ENCODE measurements at places on chromosomes 5 and 9.
A peak's percentile ranks its signal among the peaks of the same experiment; 100 is the strongest.

- no peak for DNase-seq
Measured at GRCh38 chr9:84851935-84852585, 182.5 kb downstream of the NTRK2 start.

GRCh38 chr9:96294159-96294545 is 7.8 kb downstream of the HSD17B3 start:
- no peak for DNase-seq

- DNase-seq = no peak
Measured at GRCh38 chr5:107576736-107577393, 93.9 kb downstream of the EFNA5 start.

DNA sequence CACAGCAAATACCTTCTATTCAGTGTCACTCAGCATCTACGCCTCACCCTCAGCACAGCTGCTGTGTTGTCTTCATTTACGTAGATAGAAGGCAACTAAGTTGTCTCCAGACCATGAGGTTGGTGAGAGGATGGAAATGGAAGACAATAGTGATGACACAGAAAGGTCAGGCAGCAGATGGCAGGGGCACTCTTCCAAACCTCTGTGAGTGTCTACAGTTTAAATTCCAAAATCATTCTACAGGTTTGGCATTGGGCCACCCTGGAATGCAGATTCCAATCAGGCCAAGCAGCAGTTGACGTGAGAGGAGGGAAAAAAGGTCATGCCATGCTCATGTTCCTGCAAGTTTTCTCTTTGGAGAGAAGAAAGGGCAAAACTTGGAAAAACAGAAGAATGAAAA is 68.7 kb upstream of the ADAMTSL1 start:
- DNase-seq = no peak

DNA sequence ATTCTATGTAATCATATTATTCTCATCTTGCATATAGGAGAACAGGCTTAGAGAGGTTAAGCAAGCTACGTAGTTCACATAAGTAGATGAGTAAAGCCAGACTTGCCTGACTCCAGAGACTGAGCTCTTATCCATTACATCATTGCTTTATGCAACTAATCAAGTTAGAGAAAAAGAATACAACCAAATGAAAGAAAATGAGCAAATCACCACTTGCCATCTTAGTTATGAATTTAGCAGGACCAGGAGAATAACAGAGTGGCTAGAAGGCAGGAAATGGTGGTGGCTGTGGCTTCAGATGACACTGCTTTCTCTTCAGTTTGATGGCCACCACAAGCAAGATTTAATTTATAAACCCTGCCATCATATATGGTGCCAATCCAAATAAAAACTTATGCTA is 26.6 kb downstream of the POC5 start:
- no peak for DNase-seq

DNA sequence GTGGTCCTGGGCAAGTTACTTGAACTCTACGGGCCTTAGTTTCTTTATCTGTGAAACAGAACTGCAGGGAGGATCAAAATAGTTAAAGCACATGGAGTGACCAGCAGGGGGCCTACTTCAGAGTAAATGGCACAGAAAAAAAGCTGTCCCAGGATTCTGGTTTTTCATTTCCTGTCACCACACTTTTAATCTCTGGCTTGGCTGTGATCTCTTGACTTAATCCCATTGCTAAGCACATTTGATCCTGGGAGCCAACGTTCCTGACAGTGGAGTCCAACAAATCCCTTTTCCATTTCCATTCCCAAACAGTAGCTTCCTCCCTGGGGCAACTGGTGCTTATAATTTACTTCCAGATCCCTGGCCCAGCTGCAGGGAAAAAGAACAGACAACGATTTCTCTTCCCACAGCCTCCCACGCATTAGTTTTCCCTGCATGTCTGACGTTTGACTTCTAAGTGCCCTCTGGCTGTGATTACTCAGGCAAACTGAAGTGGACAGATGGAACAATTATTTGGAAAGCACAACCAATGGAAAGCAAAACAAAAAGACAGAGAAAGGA is 136.5 kb upstream of the STK32A start:
- peak; percentile 4 for DNase-seq

DNA sequence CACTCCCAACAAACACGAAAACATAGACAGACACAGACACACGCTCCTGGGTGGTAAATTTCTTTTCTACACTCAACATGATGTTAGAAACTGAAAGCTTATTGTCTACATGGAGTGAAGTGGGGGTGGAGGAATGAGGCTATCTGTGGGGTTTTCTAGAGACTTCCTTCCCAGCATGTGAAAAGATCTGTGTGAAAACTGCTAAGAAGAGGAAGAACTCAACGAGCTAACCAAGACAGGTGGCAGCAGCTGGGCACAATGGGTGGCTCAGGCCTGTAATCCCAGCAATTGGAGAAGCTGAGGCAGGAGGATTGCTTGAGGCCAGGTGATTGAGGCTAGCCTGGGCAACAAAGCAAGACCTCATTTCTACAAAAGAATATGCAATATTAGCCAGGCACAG is 7.6 kb downstream of the FYB1 start:
- DNase-seq = peak; percentile 67

- no peak for DNase-seq
Measured at GRCh38 chr5:129748913-129749880, 1.3 kb downstream of the MINAR2 start.

GRCh38 chr5:142012186-142012785 is 541 bp downstream of the GNPDA1 start:
- DNase-seq = peak; percentile 59

- DNase-seq = no peak
Measured at GRCh38 chr9:98547606-98548005, 161.1 kb downstream of the GABBR2 start.

DNA sequence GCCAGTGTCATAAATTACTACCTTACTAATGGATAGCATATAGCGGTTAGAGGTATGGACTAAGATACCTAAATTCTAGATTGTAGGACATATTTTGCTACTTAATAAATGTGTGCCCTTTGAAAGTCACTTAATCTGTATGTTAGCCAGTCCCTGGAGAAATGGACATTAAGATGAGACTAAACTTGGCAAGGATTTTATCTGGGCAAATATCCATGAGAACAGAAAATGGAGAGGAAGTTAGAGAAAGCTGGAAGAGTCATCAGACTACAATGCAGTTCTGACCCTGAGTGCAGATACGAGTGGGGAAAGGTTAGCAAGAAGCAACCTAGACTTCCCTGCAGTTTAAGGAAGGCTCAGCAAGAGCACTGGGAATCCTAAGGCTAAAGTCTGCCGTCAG is 33.0 kb downstream of the TBCA start:
- DNase-seq = no peak

DNA sequence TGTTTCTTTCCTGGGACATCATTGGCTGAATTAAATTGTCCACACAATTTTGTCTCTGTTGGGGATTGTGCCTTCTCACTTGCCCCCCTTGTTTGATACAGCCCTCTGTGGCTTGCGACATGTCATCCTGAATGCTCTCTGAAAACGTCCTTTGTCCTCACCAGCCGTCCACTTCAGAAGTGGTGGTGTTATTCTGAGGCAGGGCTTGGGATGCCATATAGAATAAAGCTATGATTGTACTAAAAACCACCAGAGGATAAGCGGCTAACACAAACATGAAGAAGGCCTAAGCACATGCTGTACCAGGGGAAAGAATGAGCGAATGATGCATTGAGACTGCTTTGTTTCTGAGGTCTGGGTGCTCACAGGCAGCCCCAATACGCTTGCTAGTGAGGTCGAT is 3.5 kb upstream of the SNX30 start:
- no peak for DNase-seq

DNA sequence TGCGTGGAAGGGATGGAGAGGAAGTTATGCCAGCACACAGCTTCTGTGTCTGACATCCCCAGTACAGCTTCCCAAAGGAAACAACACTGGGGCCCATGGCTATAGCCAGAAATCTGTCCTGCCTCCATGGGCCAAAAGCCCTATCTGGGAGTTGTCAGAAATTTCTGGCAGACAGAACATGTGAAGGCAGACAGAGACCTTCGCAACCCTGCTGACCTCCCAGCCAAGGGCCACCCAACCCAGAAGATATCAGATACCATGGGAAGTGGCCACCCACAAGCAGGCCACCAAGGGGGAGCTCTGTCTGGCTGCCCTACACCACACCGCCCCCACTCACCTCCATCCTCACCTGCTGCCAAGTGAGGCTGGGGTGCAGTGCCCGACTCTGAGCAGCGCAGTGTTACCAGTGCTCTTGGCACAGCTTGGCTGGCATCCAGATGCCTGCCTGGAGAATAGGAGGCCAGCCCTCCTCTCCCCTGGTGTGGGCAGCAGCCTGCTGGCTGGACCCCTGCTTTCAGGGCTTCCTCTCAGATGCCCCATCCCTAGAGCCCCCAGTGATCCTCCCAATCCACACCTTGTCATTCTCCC is 61.6 kb upstream of the NEURL1B start:
- no peak for DNase-seq

GRCh38 chr5:148859703-148860102 is 33.3 kb downstream of the ADRB2 start:
- no peak for DNase-seq

GRCh38 chr5:11110128-11110527 is 349.1 kb upstream of the DAP start:
- DNase-seq = no peak

GRCh38 chr9:137575364-137575715 is 3.4 kb downstream of the DPH7 start:
- DNase-seq = no peak

DNA sequence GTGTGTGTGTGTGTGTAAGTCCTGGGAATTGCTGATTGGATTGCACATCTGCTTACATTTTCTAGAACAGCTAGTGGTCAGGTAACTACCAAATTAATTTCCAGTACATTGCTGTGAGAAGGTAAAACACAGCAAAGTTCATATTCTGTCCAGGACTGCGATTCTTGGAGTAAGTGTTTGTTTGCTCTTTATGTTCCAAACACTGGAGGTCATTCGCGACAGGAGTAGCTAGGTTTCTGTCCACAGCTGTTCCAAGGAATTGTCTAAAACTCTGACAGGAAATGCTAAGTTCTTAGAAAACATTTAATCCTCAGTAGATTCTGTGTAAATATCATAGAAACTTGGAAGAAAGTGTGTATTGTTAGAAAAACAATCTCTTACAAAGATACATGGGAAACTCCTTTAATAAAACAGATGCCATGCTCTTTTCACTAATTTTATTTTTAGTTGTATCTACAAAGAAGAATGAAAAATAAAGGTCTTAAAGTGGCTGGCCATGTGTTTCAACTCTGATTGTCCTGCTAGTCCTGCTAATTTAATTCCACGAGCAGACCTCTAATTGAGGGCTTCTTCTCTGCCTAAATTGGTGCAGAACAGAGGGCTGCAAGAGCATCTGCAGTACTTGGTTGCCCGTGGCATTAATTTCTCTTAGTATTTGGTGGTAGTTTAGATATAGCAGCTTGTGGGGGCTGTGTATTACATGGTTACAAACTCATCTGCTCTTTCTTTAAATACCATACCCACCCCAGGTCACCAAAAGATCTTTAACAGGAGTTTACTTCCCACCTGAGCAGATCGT is 464.5 kb downstream of the RASEF start:
- DNase-seq = no peak

DNA sequence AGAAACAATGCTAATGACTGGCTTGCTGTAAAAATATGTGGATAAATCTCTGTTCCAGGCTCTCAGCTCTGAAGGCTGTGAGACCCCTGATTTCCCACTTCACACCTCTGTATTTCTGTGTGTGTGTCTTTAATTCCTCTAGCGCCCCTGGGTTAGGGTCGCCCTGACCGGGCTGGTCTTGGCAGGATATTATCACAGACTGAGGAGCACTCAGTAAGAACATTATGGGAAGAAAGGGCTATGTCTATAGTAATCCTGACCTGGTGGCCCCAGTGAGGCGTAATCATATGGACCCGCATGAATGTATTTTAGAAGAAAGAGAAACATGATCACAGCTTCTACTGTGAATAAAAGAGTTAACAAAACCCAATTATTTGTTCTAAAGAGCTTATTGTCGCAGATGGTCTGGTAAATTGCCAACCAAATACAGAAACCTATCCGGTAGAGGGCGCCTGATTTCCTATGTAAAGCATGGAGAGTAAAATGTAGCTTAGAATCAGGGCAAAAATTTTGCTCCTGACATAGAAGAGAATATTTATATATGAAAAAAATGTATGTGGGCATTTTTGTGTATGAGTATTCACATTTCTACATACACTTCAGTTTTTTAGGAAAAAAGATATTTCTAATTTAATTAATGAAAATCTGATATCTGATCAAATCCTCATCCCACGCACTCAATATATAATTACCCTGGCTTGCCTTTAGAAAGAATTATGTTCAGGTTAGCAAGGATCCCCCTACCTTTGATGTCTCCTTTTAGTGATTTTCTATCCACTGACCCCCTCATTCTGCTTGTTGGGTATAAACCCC is 5.8 kb upstream of the IFNA1 start:
- DNase-seq = peak; percentile 55

DNA sequence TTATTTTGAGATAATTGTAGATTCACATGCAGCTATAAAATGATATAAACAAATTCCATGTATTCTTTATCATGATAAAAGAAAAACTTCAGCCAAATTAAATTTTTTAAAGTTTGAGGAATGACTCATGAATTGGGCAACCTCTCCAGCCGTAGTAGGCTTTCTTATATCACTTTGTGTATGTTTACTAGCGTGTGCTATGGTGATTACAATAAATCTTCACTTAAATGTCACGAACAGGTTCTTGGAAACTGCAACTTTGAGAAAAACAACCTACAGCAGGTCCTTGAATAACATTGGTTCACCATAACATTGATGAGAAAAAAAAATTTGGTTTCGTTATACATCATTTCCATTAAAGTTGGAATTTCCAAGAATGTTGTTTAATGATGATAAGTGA is 730.9 kb upstream of the TYRP1 start:
- no peak for DNase-seq

GRCh38 chr9:120714846-120715388 is 647 bp upstream of the MEGF9 start:
- DNase-seq = no peak

- no peak for DNase-seq
Measured at GRCh38 chr9:104899759-104900247, 28.2 kb downstream of the ABCA1 start.

DNA sequence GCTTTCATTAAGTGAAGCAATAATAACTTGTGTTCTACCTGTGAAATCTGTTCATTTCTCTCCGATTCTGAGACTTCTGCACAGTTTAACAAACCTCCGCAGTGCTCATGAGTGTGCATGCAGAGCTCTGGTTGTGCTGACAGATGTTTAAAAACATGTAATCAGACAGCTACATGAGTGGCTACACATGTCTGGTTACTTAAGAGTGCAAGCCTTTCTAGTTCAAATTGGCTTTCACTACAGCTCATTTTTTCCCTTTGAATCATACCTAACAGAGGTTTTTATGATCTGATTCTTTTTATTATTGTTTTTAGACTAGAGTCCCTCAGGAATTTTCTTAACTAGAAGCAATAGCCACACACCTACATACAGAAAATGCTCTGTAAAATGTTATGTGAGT is 310.2 kb downstream of the ARRDC3 start:
- DNase-seq = no peak

Data from CD4-positive, alpha-beta memory T cell (primary cell).